CD4-positive, CD25-positive, alpha-beta regulatory T cell (primary cell): ENCODE measurements at places on chromosomes 13 and 19.

GRCh38 chr13:43822969-43823368, 36.2 kb upstream of the ENOX1 start:
- no peak for DNase-seq

GRCh38 chr13:26971990-26972887, 199.4 kb downstream of the USP12 start:
- DNase-seq: no peak

- DNase-seq: no peak
Measured at GRCh38 chr19:6519289-6519688, 11.5 kb upstream of the TNFSF9 start.

GRCh38 chr19:9622531-9622930, 1.5 kb upstream of the ZNF561 start:
- DNase-seq: no peak

- DNase-seq: no peak
Measured at GRCh38 chr13:99043831-99044231, 66.0 kb upstream of the DOCK9 start.

GRCh38 chr19:2476451-2477140, 669 bp downstream of the GADD45B start:
- peak; percentile 69 for DNase-seq

- no peak for DNase-seq
Measured at GRCh38 chr19:30088567-30088966, 146.5 kb downstream of the URI1 start.

GRCh38 chr19:33465834-33466233, 55.8 kb downstream of the PEPD start:
- DNase-seq: no peak

GRCh38 chr13:22880741-22881720, 299.7 kb upstream of the SGCG start:
- no peak for DNase-seq

DNA sequence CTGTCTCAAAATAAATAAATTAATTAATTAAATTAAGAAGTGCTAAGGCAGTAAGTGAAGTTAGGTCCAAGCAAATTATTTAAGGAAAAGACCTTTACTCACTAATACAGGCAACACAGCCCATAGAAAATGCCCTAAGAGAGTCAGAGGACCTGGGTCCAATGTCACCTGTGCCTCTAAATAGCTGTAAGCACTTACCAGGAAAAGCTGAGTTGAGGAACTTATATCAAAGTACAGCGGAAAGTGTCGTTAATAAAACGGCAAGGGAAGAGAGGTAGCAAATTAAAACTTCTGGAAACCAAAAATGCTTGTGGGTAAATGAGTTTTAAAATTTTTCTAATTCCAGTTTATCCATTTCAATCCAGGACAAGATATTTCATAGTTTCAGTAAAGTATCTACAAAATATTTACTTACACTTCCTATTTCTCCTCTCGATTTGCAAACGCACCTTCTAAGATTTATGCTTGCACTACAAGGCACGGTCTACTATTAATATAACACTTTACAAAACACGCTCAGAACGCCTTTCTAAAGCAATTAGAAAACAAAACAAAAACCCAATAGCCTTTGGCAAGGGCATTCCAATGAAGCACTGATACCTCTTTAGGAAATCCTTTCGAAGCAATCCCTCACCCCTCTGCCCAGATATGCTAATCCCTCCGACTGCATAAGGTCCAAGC, 963 bp downstream of the VPS36 start:
- DNase-seq: peak; percentile 4

DNA sequence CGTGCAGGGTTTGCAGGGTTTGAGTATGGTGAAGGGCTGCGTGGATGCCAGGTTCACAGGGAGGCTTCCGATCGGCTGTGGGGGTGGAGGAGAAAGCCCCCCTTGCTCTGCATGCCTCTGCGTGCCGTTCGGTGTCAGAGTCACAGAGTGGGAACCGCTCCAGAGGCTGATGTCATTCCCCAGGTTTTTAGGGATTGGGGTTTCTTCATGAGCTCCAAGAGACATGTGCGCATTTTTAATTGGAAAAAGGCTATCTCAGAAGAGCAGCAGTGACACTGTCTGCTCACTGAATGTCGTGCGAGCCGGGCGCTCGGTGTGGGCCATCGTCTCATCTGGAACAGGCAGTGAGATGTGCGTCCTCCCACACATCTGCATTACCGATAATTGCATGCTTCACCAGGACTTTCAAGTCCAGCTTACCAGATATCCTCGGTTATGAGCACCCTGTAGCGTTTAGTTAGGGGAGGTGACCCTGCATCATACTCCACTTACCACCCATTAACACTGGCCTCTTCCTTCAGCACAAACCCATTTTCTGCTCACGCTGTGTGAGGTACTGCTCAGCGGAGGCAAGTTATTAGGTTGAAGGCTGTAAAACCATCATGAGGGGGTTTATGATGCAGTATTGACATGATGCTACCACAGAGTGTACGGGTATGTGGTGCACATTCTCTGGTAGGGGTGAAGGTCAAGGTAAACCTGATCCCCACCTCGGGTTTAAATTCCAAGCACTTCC, 1.7 kb downstream of the MCF2L start:
- no peak for DNase-seq

- no peak for DNase-seq
Measured at GRCh38 chr19:15223649-15224361, 8.4 kb downstream of the EPHX3 start.

DNA sequence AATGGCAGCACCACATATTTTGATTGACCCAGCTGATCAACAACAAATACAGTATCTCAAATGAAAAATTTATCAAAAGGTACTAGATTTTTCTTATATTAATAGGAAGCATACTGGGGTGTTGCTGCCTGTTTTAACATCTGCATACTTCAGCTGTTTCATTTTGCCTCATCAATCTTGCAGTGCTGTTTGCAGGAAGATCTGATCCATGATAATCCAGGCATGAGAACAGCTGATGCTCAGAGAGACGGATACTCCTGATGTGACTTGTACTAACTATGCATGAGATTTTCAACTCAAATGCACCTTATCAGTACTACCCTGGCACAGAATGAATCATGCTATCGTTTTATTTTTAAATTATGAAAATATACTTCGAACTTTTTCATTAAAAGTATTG, 2136.8 kb downstream of the PCDH9 start:
- DNase-seq: no peak

DNA sequence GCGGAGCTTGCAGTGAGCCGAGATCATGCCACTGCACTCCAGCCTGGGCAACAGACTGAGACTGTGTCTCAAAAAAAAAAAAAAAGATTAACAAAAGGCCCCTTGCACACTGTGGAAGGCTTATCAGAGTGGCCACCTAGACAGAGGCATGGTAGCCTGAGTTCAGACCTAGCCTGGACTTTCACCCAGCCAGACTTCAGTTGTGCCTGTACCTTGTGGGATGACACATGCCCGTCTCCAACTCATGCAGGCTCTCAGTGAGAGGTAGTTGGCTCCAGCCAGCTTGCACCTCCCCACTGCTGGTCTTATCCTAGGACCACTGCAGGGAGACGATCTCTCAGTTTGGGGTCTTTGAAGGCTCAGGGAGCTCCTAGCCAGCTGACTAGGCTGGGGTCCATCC, 52.2 kb downstream of the GATAD2A start:
- DNase-seq: no peak

DNA sequence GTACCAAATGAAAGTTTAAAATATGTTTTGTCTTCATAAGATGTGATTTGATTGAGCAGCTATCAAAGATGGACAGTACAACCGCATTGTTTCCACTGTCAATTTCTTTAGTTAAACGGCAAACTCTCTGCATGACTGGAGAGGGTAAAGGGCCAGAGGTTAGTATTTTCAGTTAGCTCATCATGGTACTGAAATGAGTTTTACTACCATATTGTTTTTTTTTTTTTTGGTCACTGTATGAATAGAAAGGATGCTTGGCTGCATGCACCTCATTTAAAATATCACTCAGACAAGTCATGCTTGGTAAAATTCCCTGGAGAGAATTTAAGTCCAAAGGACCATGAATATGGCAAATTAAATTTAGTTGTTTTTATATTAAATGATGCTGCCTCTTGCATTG, 942.1 kb upstream of the SPRY2 start:
- DNase-seq: no peak

DNA sequence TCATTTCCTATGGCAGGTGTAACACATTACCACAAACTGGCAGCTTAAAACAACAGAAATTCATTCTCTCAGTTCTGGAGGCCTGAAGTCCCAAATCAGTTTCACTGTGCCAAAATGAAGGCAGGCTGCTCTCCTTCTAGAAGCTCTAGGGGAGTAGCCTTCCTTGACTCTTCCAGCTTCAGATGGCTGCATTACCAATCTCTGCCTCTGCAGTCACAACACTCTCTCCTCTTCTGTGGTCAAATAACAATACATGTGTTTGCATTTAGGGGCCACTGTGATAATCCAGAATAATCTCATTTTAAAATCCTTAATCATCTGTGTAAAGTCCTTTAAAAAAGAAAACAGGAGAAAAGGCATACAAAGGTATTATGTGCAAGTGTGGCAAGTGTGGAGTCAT, 7.8 kb downstream of the DIAPH3 start:
- no peak for DNase-seq

DNA sequence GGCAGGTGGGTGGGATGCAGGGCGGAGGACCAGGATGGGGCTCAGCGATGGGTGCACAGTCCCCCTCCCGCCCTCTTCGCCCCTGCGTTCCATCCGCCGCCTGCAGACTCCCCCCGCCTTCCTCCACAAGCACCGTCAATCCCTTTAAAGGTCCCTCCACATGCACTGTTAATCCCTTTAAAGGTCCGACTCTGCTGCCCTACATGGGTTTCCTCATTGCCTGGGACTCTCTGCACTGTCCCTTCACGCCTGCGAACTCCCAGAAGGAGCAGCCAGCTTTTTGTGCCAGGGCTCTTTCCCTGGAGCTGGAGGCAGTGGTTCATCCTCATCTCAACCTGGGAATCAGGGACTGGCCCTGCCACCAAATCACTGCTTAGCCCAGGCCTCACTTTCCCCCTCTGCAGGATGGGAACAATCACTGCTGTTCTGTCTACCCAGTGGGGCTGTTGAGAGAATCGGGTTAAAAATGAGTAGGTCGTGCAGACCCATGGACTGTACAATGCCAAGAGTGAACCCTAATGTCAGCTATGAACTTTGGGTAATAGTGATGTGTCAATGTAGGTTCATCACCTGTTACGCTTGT, 20.4 kb downstream of the ZNF574 start:
- DNase-seq: no peak

DNA sequence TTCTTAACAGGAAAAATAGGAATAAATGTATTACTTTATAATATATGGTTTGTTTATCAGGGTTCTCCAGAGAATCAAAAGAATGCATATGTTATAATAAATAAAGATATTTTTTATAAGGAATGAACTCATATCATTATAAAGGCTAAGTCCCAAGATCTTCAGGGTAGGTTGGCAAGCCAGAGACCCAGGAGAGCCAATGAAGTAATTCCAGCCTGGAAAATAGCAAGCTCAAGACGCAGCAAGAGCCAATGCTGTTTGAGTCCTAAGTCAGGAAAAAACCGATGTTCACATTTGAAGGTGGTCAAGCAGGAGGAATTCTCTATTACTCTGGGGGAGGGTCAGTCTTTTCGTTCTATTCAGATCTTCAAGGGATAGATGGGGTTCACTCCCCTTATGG, 490.0 kb downstream of the PCDH20 start:
- DNase-seq: no peak

GRCh38 chr19:35673121-35673804, 6.9 kb downstream of the UPK1A start:
- peak; percentile 50 for DNase-seq

GRCh38 chr13:100156788-100157187, 67.9 kb downstream of the PCCA start:
- no peak for DNase-seq

DNA sequence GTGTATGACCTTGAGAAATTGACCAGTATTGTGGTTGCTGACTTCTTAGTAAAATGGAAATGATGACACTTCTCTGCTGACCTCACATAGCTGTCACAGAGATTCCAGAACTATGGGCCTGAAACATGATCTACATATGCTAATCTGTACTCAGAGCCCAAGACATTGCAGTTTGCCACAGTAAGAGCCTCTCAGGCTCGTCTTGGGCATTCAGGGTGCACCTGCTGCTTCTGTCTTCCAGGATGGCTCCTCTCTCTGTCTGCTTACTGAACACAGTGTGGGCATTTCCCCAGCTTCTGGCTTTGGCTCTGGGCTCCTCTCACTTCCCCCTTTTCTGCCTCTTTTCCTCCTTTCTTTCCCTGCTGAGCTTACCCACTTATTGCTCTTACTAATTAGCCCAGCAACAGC, 22.3 kb upstream of the SLC46A3 start:
- no peak for DNase-seq

GRCh38 chr19:46911456-46911855, 50.7 kb downstream of the ARHGAP35 start:
- no peak for DNase-seq

DNA sequence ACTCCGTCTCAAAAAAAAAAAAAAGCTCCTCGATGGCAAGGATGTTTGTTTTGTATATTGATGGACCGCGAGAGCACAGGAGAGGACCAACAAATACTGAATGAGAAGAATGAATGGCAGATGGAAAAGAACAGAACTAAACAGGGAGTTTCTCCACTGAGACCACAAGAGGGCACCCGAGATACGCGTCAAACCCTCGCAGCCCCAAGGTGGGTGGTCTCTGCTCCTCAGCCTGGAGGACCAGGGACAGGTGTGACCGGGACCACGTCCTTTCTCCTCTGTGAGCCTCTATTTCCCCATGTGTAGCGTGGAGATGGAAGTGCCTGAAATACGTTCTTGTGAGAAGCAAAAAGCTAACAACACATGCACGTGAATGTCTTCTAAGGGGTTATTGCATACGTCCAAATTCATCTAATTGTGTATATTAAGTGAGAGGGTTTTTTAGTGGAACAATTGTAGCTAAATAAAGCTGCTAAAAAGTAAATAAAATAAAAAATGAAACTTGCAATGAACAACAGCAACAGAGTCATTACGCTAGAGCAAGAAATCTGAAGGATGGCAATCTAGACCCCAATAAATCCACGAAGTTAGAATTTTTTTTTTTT, 8.3 kb upstream of the CDC42EP5 start:
- peak; percentile 55 for DNase-seq

DNA sequence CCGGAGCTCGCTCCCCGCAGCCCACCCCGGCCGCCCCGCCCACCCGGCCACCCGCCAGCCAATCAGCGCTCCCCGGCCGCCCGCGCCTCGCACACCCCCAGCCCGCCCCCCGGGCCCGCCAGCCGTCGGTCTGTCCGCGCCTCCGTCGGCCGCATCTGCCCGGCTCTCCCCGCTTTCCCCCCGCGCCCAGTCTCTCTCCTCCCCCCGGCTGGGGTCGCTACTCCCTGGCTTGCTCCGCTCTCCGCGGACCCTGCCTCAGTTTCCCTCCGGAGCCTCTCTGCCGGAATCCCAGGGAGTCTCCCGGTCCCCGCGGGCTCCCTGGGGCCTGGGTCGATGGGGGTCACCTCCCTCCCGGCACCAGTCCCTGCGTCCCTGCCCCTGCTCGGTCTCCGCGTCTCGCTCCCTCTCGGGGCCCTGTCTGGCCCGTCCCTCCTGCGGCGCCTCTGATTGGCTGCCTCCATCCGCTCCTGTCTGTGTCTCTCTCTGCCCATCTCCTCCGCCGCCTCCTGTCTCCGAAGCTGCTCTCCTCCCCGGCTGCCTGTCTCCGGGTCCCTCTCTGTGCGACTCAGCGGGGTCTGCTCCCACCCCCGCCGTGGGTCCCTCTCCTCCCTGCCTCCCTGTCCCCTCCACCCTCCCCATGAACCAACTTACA, 484 bp downstream of the IL11 start:
- peak; percentile 40 for DNase-seq
